ENCODE measurements at places on chromosomes 4 and X.

DNA sequence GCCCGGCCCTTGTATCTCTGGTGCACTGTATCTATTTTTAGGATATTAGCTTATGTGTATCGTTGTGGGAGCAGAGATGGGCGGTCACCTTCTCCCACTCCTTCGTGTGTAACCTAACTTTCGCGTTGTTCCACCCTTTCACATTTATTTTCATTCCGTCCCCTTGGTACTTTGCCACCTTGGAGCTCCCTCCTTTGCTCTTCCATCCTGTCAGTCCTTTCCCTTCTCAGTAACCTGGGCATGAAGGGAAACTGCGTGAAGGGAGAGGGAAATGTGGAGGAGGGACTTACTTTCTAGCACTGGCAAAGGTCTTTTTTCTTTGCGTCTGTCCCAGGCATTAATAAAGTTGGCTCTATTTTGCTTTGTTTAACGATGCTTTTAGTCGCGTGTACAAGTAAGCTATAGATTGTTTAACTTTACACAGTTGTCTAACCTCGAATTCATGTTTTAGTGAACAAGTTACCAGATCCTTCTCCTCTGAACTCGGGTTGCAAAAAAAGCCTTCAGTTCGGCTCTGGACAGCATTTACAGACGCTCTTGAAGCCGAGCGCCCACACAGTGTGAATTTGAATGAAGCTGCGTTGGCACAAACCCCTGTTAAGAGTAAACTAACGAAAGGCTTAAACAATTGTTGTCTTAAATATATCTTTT, 3.9 kb downstream of the PCDH10 start:
- no peak for DNase-seq

- DNase-seq = no peak
Measured at GRCh38 chr4:184417802-184418511, 56.4 kb downstream of the IRF2 start.

GRCh38 chr4:18050448-18050847, 28.9 kb upstream of the LCORL start:
- DNase-seq = no peak

GRCh38 chr4:5082376-5082775, 31.1 kb downstream of the STK32B start:
- no peak for DNase-seq

GRCh38 chr4:57119054-57119651, 9.0 kb upstream of the IGFBP7 start:
- no peak for DNase-seq

DNA sequence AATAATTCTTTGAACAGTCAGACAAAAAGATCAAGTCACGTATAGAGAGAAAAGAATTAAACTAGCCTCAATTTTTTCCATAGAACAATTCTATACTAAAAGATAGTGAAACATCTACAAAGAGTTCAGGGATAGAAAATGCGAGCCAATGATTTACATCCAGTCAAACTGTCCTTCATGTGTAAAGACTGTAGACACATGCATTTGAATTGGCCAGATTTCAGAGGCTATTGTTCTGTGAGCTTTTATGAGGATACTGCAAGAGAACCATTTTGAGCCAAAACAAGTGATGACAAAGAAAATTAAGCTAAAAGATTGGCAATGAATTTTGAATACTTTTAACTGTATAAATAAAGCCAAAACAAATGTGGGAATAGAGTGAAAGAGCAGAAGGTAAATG, 1230.3 kb downstream of the RPA4 start:
- no peak for DNase-seq

GRCh38 chr4:80060804-80061203, 12.2 kb downstream of the ANTXR2 start:
- no peak for DNase-seq

DNA sequence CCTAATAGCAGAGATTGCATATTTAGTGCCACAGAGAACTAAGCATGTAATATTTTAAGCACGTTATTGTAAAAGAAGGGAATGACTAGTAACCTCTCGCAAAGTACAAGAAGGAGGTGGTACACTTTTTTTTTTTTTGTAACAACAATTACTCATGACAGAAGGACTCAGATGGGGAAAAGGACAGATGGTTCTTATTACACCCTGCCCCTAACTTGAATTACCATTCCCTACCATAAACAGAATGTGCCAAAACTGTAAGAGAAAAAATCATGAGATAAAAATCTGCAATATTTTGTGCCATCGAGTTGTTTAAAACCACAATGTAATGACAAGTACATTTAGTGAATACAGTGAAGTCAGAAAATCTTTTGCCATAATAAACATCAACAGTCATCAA, 33.0 kb upstream of the RAPGEF2 start:
- DNase-seq = no peak

- no peak for DNase-seq
Measured at GRCh38 chrX:153775293-153776119, 5.3 kb upstream of the SRPK3 start.

DNA sequence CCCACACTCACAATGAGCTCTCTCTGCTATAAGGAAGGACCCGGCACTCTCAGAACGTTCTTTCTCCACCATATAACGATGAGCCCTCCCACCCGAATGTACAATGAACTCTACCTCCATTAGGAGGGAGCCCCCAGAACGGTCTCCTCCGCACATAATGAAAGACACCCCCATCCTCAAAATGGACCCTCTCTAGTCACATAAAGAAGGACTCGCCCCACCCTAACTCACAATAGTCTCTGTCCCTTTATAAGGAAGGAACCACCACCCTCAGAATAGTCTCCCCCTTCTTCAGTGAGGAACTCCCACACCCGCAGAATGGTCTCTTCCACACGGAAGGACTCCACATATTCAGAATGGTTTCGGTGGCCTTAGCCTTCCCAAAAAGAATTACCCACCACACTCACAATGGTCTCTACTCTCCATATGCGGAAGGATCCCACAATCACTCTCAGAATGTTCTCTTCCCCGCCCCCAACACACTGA, 477 bp downstream of the SLC35A2 start:
- peak; percentile 63 for DNase-seq

- peak; percentile 41 for DNase-seq
Measured at GRCh38 chrX:103248553-103248952, 6.4 kb downstream of the TCEAL8 start.

- no peak for DNase-seq
Measured at GRCh38 chrX:29453333-29453732, 762.0 kb upstream of the MAGEB2 start.

- no peak for DNase-seq
Measured at GRCh38 chr4:123522646-123523045, 126.1 kb downstream of the SPRY1 start.

DNA sequence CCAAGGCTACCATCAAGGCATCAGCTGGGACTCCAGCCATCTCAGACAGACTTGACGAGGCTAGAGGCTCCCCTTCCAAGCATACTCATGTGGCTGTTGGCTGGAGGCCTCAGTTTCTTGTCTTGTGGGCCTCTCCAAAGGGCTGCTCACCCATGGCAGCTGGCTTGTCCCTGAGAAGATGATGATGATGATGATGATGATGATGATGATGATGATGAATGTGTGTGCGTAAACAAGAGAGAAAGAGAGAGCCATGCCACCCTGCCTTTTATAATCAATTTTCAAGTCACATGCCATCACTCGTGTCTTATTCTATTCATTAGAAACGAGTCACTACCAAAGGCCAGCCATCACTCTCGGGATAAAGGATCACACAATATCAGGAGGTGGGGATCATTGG, 60.5 kb upstream of the ADGRG2 start:
- no peak for DNase-seq

DNA sequence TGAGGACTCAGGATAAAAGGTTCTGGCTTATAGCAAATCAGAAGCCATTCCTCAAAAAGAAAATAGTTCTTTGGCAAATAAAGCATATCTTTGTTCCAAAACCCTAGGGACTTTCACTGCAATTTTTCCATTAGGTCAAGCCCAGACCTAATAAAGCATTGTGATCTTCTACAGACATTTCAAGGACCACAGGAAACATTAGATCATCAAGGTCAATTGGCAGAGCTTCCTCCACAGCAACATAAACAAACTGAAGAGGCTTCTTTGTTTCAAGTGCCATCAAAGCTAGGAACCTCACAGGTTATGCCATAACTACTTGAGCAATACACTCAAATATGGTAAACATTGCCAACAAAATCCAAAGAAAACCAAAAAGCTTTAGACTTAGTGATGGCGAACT, 144.9 kb downstream of the ANXA5 start:
- no peak for DNase-seq

GRCh38 chrX:87272491-87272890, 245.1 kb upstream of the KLHL4 start:
- no peak for DNase-seq

Data from suppressor macrophage (primary cell).